Pulmonary artery endothelial cell (primary cell): ENCODE measurements at places on chromosomes 5 and 9. TPM values are rescaled to one million over a fixed set of nuclear protein-coding genes. Genes with fewer than 3 reads are reported as not detected.

- no peak for DNase-seq
Measured at GRCh38 chr5:72618708-72619107, 111.5 kb upstream of the ZNF366 start.

DNA sequence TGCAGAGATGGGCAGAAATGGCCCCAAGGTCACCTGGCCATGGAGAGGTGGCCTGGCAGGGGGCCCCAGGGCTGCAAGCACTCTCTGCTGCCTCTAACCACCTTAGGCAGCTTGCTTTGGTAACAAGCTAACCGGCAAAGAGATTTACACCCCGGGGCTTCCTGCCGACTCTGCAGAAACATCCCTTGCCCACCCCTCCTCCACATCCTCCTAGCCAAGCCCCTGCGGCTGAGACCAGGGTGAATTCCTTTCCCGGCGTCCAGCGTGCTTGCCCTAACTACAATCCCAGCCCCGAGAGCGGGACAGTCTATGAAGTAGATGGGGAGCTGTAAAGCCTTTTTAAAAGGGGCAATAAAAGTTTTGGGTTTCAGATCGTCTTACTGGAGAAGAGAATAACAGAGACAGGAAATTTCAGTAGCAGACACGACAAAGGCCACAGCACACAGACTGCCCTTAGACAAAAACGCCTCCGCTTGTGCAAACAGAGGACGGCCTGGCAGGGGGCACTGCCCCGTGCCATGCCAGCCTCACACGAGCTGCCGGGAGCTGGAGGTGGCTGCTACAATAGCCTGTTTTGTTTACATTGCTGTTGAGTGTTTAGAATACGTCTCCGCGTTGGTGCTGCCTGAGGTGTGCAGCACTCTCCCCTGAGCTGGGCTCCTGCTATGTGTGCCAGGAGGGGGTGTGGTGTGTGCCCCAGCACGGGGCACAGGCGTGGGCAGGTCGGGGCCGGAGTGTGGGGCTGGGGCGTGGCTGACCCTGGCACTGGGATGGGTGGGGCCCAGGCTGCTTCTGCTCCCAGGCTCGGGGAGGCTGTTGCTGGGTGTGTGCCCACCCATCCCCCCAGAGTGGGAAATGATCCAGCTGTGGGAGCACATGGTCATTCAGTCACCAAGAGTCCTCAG lies 15.3 kb downstream of the MYMK start:
- DNase-seq = no peak

GRCh38 chr5:95384485-95385213 lies 6.5 kb upstream of the FAM81B start:
- DNase-seq = no peak

DNA sequence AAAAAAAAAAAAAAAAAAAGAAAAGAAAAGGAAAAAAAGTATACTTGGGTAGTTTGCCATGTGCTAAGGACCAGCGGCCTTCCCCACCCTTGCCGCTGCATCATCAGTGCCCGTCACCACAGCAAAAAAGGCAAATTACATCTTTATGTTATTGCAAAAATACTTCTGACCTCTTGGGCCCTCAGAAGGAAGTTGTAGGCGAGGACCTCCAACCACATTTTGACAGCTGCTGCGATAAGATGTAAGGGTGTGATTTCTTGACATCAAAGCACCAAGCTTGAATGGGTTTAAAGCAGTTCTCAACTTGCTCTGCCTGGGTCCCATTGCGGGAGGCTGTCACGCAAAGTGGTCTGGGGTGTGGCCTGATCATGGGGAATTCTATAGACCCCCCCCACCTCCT lies 39.2 kb downstream of the DMRT1 start:
- DNase-seq = no peak

- DNase-seq = no peak
Measured at GRCh38 chr9:122329597-122329996, 41.2 kb upstream of the PTGS1 start.

- DNase-seq = no peak
Measured at GRCh38 chr9:79745752-79746336, 174.1 kb downstream of the TLE4 start.

Gene NUTM2F
- total RNA-seq = not detected in 2 replicates

Gene PCDHA1
- 0.04 TPM in 1 of 2 replicates, not detected in the other for total RNA-seq

Gene CEL
- total RNA-seq = 0.07 and 0.18 TPM in 2 replicates

Gene ZDHHC11
- 0.13 and 1.6 TPM in 2 replicates for total RNA-seq

Gene SDHA
- total RNA-seq = 210 and 219 TPM in 2 replicates

Gene FAM153A
- total RNA-seq = not detected in 2 replicates

Gene MAT2B
- total RNA-seq = 97.7 and 156 TPM in 2 replicates

Gene SUB1
- 93.1 and 173 TPM in 2 replicates for total RNA-seq

Gene IL5
- total RNA-seq = not detected in 2 replicates
